ENCODE measurements at places on chromosomes 3 and 15.

GRCh38 chr15:39312984-39313383 is 267.9 kb upstream of the THBS1 start:
- DNase-seq = no peak

DNA sequence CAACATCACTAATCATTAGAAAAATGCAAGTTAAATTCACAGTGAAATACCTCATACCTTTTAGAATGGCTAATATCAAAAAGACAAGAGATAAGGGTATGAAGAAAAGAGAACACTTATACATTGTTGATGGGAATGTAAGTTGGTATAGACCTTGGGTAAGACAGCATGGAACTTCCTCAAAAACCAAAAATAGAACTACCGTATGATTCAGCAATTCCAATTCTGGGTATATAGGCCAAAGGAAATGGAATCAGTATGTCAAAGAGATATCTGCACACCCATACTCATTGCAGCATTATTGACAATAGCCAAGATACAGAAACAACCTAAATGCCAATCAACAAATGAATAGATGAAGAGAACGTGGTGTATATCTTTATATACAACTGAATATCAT is 166.8 kb upstream of the LRRN1 start:
- no peak for DNase-seq

DNA sequence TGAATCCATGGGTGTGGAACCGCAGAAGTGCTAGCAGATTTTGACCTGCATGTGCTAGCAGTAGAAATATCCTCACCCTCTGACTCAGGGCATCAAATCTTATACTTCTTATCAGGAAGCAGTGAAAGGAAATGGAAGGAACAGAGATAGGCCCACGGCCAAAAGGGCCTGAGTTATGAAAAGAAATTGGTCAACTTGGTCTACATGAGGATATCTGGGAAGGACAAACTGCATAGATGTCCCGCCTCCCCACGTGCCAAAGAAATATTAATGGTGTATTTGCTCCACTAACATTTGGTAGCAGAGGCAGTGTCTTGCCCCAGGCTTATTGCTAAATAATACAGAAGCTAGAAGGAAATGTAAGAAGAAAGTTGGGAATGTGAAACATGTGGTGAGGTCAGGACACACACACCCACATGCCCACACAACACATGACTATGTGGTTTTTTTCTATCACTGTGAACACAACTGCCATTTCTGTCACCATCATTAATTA is 93.6 kb upstream of the COL8A1 start:
- DNase-seq = no peak

GRCh38 chr3:53668872-53669271 is 174.5 kb downstream of the CACNA1D start:
- DNase-seq = no peak

GRCh38 chr15:75545064-75545463 is 34.1 kb downstream of the PTPN9 start:
- DNase-seq = no peak

DNA sequence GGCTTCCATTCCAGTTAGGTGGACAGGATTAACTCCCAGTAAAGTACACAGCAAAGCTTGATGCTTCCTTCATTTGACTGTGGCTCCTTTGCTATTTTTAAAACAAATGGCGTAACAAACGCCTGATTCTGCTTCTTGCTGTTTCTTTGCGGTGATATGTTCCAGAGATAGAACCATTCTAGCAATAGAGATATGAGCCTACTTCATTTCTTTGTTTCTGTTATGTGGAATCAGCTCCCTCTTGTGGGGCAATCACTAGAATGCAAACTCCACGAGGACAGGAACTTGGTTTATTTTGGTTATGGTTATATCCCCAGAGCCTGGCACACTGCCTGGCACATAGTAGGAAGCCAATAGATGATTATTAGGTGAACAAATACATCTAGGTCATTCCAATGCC is 122.6 kb upstream of the SLC6A11 start:
- DNase-seq = no peak

- DNase-seq = peak; percentile 28
Measured at GRCh38 chr15:28900892-28901586, 15.3 kb downstream of the APBA2 start.

DNA sequence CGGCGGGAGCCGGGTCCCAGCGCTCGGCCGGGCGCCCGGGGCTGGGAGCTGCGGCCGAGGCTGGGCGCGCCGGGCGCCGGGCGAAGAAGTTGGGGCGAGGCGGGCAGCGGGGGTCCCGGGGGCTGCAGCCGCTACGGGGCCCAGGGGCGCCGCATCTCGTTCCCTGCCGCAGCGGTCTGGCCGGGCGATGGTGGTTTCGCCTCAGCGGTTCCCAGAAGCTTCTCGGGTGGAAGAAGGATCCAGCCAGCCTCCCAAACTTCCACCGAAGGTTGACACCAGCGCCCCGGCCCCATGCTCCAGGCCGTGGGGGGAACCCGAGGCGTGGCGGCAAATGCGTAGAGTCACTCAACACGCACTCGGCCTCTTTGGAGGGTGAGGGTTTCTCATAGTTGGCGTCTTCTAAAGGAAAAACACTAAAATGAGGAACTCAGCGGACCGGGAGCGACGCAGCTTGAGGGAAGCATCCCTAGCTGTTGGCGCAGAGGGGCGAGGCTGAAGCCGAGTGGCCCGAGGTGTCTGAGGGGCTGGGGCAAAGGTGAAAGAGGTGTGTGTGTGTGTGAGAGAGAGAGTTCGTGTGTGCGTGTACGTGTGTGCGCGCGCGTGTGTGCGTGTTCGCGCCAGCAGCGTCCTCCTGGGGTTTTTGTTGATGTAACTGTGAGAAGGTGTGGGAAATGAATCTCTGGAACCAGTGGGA is 940 bp downstream of the BOC start:
- peak; percentile 69 for DNase-seq

DNA sequence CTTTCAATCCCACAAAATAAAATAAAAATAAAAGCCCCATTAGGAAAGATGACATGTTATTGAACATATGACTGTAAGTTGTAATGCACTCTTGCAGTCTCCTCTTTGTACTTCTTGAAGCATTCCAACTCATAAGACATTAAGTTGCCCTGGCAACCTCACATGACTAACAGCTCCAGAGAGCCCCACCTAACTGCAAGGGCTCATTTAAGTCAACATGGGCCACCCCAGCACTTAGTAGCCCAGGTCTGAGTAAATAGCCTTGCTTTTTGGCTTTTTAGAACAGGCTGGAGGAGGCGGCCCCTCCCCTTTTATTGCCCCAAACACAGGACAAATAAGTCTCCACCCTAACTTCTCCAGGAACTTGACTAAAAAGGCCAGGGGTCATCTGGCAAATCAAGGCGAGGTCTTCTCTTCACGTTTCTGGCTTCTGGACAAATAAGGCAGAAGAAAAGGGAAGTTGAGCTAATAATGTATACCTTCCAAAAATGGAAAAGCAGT is 135.1 kb downstream of the TMCO5A start:
- DNase-seq = no peak

DNA sequence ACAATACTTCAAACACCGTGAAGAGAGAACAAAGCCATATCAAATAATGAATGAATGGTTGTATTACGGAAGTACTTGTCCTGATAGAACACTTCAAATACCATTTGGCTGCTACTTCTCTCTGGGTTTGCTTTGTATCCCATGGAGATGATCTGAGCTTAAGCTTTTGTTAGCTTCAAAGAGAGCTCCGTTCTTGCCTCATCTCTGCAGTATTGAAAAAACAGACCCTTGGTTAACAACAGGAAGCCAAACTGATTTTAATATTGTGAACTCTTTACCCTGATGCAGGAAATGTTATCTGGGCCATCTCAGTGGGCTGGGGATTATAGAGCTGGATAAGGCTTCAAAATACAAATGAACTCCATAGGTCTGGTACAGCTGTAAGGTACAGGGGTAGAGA is 101.0 kb downstream of the CHL1 start:
- no peak for DNase-seq

DNA sequence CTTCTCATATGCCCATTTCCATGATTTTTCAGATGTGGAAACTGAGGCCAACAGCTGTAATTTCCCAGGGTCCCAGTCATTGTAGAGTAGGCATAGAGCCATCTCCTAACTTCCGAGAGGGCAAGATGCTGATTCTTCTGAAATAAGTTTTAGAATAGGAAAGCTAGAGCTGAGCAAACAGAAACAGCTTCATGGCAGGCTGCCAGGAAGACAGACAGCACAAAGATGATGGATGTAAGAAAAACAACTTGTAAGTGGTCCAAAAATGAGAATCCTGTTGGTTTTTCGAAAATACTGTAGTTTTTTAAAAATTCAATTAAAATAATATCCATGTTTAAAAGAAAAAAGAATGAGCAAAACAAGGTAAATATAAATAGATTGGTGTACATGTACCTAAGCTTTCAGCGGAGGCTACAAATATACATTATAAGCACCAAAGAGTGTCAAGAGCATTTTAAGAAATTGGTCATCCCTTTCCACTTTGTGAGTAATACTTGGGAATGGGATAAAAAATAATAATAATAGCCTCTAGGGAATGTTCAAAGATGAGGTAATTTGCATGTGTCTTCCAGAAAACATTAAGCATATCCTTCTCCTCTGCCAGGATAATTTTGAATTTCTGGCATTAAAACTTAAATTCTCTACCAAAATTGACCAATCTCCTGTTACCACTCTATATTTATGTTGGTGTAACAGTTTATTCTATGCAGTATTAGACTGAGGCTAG is 406.6 kb downstream of the MECOM start:
- DNase-seq = no peak

GRCh38 chr3:157089455-157090221 is 70.3 kb downstream of the CCNL1 start:
- no peak for DNase-seq

- DNase-seq = no peak
Measured at GRCh38 chr3:20564966-20565365, 379.0 kb upstream of the SGO1 start.

- no peak for DNase-seq
Measured at GRCh38 chr15:42373936-42374335, 14.6 kb downstream of the CAPN3 start.
